Stimulated activated CD8-positive, alpha-beta memory T cell treated with anti-CD3 and anti-CD28 coated beads, Interleukin-15, amount 100 ng/mL, for 48 hours (primary cell): ENCODE measurements at places on chromosomes 7 and 10.

DNA sequence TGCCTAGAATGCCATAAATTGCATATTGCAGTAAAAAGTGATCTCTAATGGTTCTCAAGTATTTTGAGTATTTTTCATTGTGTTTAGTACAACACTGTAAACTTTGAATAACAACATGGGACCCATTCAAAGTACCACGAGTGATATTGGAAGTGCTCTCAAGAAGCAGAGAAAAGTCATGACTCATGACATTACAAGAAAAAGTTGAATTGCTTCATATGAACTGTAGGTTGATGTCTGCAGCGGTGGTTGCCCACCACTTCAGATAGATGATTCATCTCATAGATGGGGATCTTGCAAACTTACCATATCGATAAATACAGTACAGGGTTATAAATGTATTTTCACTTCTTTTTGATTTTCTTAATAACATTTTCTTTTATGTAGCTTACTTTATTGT is 33.9 kb downstream of the ENTPD1 start:
- DNase-seq = no peak

GRCh38 chr7:45236666-45237065 is 79.1 kb downstream of the RAMP3 start:
- no peak for DNase-seq

GRCh38 chr7:77791956-77792355 is 6.3 kb downstream of the TMEM60 start:
- DNase-seq = no peak

DNA sequence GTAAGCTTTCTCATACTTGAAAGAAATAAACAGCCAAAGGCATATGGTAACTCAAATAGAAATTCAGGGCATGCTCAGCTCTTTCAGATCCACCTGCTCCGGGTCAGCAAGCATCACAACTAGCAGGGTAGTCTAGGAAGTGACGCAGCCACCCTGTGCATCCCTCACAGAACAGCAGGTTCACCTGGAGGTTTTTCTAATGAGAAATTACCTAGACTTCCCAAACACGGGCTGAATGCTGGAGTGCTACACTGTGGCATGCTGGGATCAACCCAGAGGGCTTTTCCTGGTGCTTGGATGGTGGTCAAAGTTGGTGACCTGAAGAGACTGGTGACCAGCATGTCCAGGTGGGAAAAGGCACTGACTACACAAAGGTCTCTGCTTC is 66.8 kb upstream of the DNAJB6 start:
- DNase-seq = no peak
